ENCODE measurements at places on chromosomes 4 and X.

DNA sequence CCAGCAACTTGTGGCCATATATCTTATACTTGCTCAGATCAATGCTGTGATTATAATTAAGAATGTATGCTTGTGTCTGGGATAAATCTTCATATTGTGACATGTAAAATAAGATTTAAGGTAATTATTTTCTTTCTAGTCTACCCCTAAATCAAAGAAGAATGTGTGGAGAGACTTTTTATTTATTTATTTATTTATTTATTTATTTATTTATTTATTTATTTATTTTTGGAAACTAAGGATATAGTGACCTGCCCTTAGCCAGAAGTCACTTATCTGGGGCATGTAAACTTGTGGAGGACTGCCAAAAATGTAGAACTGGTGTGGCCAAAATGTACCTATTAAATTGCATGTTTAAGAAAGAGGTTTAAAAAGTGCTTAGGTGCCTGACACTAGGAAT lies 144.3 kb downstream of the BEND2 start:
- DNase-seq, result no peak

DNA sequence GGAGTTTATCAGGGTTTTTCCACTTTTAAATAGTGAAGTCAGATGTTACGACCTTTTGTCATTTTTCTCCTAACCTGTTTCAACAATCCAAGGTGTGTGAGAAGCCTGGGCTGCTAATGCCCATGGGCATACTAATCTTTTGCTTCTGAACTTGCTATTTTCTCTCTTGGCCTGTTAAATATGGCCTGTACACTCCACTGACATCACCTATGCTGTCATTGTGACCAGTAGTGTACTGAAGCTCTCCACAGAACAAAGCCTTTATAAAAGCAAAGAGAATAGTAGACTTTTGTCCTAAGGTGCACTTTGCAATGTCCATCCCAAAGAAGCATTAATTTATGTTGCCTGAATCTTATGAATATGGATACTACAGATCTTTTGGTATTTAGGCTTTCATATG lies 1490.5 kb downstream of the STIM2 start:
- DNase-seq, result no peak

DNA sequence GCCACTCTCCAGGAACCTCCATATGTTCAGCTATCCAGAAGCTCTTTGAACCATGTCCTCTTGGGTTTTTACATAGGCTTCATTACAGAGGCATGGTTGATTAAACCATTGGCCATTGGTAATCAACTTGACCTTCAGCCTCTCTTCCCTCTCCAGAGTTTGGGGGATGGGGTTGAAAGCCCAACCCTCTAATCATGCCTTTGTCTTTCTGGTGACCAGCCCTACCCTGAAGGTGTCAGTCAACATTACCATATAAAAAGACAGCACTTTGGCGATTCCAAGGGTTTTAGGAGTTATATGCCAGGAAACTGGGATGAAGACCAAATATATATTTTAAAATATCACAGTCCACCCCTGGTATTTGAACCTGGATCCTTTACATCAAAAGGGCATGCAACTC lies 222.5 kb downstream of the CHIC1 start:
- DNase-seq, result no peak

DNA sequence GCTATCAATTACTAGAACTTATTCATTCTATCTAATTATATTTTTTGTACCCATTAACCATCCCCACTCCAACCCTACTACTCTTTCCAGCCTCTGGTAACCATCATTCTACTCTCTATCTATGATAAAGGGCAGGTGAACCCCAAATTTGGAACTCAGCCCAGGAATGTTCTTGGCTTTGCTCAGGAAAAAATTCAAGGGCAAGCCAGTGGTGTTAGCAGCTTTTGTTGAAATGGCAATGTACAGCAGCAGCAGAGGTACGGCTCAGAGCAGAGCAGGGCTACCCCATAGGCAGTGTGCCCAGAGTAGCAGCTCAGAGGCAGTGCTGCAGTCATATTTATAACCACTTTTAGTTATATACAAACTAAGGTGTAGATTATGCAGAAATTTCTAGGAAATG lies 138.2 kb downstream of the RNF150 start:
- DNase-seq, result no peak

GRCh38 chrX:125203737-125204578 lies 115.7 kb upstream of the TEX13C start:
- no peak for DNase-seq

DNA sequence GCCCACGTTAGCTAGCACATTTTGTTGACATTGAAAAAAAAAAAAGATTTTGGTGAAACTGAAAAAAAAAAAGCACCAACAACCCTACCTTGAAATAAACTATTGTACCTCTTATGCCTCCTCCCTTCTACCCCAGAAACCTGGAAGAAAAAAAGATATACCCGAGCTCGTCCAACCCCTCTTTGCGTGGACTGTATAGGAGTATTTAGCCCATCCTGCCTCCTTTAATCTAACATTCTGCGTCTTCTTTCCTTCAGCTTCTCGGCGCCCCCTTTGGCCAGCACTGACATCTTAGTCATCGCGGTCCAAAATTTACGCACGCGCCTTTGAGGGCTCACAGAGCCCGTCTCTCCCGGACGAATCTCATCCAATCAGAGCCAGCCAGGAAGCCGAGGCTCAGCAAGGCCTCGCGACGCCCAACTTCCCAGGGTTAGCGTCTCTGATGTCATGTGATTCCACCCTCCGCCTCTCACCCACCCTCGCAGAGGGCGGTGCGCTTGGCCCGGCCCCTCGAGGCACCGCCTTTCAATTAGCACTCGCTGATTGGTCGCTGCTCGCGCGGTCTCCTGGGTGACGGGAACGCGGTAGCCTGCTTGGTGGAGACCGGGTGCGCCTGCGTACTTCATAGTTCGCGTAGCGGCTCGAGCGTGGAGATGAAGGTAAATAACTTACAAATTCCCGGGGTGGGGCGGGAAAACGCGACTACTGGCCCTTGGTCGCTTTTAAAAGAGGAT lies at the start of gene WDR19:
TSS of gene WDR19 (plus strand) at position 625 of the 734 bp plus-strand sequence. CDS start at position 654, 29 bp downstream.
- DNase-seq, result peak; percentile 95

DNA sequence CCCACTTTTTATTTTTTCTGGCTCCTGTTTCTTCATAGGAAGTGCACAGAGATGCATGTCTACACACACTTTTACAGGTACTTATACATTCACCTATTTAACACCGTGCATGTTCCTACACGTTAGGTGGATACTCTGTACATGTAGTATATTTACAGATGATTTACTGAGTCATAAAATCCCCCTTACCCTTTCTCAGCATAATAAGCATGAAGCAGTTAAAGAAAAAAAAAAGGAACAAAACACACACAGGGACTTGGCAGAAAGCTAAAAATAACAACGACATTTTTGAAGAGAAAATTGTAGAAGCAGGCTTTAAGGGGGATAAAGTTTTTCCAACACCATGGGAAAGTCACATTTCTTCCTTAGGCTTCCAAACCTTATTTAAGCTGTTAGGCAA lies 96.4 kb upstream of the IQCM start:
- no peak for DNase-seq

DNA sequence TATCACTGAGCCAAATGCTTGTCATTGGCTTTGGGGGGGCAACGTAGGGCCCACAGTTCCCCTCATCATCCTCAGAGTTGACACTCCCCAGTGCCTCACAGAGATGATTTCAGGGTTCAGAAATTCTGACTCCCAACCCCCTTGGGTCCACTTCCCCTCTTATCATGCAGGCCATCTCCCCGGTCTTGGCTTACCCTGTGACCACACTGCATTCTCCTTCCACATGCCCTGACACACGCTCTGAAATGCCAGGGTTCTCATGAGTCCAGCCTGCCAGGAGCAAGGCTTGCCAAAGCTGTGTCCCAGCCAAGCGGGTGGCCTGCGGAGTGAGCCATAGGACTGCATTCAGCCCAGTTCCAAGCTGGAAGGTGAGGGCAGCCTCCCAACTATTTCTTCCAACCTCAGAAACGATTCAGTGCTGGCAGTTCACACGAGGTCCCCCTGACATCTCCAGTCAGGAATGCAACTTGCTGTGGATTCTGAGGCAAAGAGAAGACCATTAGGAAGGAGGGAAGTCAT lies 101.2 kb downstream of the SMIM20 start:
- no peak for DNase-seq

DNA sequence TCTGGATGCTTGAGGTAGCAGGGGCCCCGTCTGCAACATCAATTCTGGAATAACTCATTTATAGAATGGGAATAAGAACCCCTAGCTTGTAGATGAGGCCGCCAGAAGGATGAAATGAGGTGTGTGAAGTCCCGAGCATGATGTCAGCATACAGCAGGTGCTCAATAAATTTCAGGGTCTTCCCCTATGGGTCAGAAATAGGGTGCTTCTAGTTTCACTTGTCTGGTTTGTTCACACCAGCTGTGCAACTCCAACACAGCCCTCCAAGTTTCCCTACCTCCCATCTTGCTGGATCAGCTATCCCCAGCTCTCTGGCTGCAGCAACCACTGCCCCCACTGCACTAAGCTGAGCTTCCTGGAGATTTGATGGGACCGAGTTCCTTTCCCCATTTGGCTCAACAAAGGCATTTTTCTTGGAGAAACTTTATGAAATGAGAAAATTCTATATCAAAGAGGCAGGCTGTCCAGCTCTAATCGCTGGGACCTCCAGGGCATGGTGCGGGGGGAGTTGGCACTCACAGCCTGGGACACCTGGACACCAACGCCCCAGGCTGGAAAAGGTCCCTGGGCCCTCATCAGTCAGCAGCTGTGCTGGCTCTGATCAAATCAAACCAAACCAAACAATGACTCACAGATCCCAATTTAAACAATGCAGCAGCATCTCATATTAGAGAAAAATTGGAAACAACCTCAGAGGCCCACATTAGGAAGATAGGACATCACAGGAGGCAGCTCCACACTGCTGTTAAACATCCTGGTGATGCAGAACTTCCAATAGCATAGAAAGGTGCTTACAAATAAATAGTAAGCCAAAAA lies 13.3 kb downstream of the SLC2A9 start:
- no peak for DNase-seq
